Skin of body (tissue), 3 donors: ENCODE measurements at places on chromosomes 6 and 20.

GRCh38 chr20:57966620-57967019 lies 256.8 kb upstream of the PMEPA1 start:
- no peak for DNase-seq

DNA sequence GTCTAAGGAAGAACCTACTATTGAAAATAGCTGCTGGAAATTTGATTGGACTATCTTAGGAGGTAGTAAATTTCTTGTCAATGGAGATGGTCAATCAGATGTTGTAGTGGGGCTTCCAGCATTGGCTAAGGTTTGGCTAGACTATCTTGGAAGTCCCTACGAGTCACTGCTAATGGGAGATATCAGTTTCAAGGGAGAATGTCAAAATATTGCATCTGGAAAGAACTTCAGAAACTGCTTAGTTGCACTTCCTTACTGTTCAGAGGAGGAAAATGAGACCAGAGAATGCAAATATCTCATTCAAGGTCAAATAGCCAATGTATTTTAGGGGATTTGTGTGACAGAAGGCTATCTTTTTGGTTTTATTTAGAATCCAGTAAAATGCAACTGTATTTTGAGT lies 53.5 kb upstream of the CCN2 start:
- no peak for DNase-seq

DNA sequence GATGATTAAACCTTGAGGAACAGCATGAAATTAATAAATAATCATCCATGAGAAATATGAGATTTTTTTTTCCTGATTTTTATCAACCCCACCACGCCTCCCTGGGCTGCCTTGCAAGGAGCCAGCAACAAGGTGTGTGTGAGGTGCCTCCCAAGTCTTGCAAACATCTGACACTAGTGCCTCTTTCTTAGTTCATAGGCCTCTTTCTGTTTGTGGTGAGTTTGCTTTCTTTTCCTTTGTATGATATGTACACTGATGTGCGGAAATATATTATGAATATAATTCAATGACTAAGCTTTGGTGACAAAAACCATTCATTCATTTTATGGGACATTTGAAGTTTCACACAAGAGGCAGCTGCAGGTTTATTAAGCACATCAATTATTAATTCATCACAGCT lies 63.2 kb upstream of the SYNDIG1 start:
- DNase-seq: no peak

GRCh38 chr6:165045631-165046030 lies 263.8 kb downstream of the C6orf118 start:
- no peak for DNase-seq

DNA sequence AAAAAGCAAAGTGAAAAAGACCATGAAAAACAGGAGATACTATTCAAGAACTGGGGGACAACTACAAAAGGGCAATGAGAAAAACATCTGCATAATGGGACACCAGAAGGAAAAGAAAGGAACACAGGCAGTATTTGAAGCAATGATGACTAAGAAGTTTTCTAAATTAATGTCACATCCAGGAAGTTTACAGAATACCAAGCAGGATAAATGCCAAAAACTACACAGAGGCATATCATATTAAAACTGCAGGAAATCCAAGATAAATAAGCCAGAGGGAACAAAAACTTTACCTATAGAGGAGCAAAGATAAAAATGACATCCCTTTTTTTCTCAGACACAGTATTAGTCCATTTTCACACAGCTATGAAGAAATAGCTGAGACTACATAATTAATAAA lies 193.0 kb downstream of the ERMARD start:
- DNase-seq: no peak

GRCh38 chr6:7164536-7165001 lies 56.8 kb downstream of the RREB1 start:
- DNase-seq: no peak

- DNase-seq: no peak
These were observed 184.1 kb downstream of the MBOAT1 start for GRCh38 chr6:20028143-20028542.

DNA sequence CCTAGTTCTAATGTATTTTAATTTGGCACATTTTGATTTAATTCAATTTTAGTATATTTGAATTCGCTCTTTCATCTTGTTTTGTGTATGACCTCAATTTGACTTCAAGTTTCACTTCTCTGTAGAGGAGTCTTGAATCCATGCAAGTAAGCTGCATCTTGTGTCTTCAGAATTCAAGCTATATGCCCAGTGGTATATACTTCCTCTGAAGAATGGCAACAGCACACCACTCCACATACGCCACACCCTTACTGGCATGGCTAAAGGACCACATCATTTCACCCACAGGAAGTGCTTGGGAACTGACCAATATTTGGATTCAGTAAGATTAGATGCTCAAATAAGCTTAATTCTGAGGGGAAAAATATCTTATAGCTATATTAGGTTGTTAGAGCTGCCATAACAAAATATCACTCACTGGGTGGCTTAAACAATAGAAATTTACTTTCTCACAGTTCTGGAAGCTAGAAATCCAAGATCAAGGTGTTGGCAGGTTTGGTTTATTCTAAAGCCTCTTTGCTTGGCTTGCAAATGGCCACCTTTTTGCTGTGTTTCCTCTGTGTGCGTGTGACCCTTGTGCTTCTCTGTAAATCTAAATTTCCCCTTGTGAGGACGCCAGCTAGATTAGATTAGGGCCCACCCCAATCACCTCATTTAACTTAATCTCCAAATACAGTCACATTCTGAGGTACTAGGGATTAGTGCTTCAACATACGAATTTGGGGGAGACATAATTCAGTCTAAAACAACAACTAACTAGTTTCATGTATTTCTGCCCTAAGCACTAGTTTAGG lies 2.8 kb upstream of the ASF1A start:
- DNase-seq: no peak

- DNase-seq: no peak
These were observed 101.6 kb downstream of the FOXF2 start for GRCh38 chr6:1491025-1491424.

GRCh38 chr6:36621371-36621855 lies 27.3 kb downstream of the SRSF3 start:
- DNase-seq: no peak

DNA sequence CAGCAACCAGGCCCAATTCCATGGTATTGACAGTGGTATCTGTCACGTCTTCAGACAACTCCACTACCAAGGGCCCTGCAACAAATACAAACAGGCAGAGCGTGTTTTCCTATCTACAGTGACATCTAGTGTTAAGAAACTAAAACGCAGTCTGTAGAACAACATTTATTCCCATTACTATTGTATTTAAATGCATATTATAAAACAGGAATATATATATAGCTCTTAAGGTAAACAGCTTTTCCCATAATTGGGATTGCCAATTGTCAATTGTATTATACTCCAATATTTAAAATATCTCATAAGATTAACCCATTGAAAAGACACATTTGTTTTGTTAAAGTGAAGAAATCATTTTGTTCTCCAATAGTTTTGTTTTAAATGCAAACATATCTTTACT lies 97.2 kb downstream of the KIF16B start:
- DNase-seq: peak; percentile 46
